ENCODE measurements at places on chromosomes 5 and 9.

DNA sequence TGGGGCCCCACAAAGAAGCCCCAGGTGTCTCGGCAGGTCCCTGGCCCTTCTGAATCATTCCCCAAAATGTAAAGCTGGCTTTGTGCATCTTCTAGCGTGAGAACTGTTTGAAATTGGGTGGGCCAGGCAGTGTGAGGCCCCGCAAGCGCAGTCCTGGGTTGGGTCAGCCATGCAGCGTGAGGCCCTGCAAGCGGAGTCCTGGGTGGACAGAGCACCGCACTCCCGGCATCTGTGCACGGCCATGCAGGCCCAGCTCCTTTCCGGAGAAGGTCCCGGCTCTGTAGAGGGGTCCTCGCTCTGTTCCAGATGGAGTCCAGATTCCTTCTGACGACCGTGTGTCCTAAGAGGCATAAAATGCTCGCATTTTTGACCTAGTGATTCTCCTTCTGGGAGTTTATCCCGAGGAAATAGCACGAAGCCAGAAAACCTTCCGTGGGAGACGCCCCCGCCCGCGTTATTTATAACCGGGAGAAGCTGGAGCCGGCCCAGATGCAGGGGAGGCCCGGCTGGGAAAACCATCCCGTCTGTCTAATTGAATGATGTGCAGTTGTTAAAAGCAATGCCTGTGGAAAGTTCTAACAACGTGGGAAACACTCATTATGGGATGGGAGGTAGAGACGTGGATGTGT, 19.4 kb upstream of the NOTCH1 start:
- no peak for DNase-seq

DNA sequence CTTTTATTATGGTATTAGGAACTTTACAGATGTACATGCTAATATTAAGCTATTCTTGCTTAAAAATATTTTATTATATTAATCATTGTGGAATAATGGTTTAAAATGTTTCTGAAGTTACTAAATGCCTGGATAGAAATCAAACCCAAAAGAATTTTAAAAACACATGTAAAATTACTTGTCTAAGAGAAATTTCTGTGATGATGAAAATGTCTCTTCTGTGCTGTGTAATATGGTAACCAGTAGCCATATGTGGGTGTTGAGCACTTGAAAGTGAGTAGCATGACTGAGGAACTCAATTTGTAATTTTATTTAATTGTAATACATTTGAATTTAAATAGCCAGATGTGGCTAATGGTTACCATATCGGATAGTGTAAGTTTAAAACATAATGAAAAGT, 66.7 kb upstream of the HSPB3 start:
- no peak for DNase-seq

DNA sequence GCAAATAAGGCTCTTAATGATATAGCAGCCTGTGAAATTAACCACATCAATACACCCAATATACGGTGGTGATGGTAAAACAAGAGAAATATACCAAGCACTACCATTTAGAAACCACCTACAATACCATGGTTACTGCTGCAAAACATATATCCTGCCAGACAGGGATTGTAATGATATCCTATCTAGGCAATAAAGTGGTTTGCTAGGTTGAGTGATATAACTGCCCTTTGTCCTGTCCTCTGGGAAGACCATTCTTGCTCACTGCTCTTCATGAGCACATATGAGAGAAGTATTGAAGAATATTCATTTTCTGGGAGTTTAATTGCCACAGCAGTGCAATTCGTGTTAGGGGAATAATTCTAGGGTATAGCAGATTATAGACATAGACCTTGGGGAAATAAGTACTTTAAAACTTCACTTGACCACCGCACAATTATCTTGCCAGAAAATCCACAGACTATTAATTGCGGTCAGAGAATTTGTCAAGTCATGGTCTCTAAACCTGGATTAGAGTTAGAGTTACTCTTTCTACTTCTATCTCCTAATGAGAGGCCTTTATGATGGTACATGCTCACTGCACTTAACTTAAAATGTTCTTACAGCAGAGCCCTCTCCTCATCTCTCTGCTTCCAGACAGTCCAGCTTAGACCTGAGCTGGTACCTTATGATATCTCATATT, 413.0 kb downstream of the ZNF608 start:
- DNase-seq, result no peak

GRCh38 chr9:116516456-116516855, 170.6 kb upstream of the TRIM32 start:
- DNase-seq, result no peak

- no peak for DNase-seq
These were observed 12.1 kb upstream of the GRHPR start for GRCh38 chr9:37410354-37410861.

GRCh38 chr5:6491196-6491918, 42.7 kb downstream of the UBE2QL1 start:
- DNase-seq, result no peak

GRCh38 chr9:122134822-122135528, 24.6 kb downstream of the NDUFA8 start:
- DNase-seq, result no peak

- no peak for DNase-seq
These were observed 17.1 kb upstream of the CAST start for GRCh38 chr5:96645091-96645490.

DNA sequence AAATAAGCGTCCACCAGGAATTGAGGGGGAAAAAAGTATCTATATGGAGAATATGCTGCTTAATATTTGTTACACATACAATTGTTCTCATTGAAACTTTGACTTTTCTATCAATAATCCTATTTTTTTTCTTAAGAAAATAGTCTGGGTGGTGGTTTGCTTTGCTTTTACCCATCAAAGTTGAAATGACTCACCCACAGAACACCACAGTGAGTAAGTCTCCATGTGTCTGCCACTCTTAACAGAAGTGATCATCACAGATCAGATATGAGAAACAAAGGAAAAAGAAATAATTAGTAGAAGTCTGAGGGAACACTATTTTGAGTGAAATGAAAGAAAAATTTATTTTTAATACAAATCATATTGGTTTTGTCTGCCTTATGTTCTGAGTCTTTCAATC, 742.8 kb downstream of the CDH9 start:
- DNase-seq, result no peak

DNA sequence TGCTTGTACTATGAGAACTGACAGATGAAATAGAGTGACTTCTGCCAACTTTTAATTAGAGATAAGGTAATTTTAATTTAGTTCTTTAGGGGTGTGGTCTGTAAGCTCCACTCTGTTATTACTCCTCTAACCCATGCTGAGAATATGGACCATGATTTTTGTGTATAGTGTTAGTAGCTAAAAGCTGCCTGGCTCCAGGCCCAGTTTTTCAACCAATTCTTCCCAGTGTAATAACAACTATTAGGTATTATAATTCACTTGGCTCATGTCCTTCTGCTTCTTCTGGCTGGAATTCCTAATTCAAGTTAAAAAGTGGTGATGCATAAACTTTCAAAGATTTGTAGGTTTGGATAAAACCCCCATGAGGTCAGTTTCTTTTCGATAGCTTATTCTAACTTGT, 216.3 kb downstream of the ISL1 start:
- DNase-seq, result no peak

- DNase-seq, result no peak
These were observed 79.3 kb downstream of the TMC1 start for GRCh38 chr9:72600671-72601070.

DNA sequence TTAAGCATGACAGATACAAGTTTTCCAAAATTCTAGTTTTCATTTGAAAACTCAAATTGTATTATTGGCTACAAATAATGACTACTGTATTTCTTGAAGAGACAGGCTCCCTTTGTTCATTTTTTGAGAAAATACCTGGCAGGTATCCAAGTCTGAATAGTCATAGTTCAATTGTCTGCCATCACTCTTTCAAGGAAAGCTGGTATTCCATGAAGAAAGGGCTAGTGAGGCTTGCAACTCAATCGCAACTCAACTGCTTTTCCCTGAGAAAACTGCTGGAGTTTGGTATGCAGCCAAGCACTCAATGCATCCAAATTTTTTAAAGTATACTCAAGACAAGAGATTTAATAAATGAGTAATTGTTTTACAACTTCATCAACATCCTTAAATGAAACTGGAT, 61.4 kb upstream of the TRIO start:
- DNase-seq, result no peak

DNA sequence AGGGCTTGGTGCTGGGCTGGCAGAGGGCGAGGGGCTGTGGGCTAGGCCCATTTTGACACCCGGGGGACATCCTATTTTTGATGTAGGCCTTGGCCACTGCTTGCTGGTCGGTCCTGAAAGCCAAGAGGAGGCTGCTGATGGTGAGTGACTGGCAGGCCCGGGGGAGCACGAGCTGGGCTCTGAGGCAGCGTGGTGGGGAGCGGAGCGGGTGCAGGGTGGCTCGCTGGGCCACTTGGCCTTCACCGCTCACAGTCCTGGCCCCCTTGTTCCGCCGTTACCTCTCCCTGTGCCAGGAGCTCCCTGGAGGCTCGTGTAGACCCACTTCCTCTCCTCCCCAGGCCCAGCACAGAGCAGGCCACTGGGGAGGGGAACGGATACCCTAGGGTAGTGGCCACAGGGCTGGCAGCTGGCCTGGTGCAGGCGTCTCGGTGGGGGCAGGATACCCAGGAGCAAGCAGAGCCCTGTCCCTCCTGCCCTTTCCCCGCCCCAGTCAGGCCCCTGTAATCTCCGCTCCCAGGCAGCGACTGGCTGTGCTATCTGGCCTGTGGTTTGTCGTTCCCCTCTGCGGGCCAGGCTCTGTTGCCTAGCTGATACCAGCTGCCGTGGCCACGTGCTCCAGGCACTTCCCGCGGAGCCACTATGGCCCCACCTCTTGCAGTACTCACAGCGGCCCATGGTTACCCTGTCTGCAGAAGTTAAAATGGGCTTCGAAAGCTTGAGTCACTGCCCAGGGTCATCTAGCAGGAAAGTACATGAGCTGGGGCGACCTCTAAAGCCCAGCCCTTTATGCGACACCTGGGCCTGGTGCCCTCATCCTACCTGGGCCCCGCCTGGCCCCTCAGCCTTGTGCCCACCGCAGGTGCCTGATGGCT, 11.7 kb upstream of the DOLPP1 start:
- no peak for DNase-seq

GRCh38 chr9:137550231-137550621, at the start of gene PNPLA7:
PNPLA7 (minus strand) TSS chr9:137550402; CDS start chr9:137550197, 205 bp downstream.
- peak; percentile 84 for DNase-seq

GRCh38 chr9:114604989-114605388, 6.1 kb upstream of the TMEM268 start:
- DNase-seq, result no peak

GRCh38 chr5:136191304-136192014, 1.5 kb downstream of the SMIM32 start:
- no peak for DNase-seq

GRCh38 chr5:58622936-58623871, 40.3 kb downstream of the RAB3C start:
- no peak for DNase-seq

GRCh38 chr5:137281201-137281600, 217.9 kb downstream of the SPOCK1 start:
- DNase-seq, result no peak

DNA sequence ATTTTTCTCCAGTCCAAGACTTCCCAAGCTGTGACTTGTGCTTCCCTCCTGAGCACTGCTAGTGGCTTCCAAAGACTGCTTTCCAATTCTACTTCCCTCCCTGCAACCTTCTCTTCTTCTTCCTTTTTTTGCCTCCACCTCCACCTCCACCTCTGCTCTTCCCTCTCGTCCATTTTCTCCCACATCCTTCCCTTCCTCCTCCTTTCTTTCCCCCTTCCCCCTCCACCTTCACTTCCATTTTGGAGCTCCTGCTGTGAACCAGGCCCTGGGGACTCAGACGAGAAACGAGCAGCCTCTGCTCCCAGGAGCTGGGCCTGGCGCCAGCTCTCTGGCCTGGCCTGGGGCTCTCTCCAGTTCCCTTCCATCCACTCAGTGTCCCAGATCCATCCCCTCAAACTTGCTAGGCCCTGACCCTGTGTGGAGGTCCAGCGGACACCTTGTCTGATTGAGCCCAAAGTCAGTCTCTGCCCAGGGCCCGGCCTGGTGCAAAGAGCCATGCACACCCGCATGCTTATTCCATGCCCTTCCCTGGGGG, 5.6 kb downstream of the GADD45G start:
- DNase-seq, result peak; percentile 23

DNA sequence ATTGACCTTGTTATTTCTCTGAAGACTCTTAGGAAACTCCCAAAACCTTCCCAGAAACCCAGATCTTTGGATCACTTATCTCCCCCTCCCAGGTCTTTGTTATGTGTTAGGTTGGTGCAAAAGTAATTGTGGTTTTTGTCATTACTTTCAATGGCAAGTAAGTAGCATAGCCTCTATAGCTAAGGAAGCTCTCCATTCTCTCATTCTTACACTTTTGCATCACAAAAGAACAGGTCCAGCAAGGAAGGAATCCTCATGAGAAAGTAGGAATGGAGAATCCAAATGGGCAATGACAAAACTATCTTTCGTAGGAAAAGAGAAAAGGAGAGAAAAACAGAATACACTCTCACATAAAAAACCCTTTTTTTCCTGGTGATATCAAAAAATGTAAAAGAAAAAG, 81.3 kb upstream of the ELAVL2 start:
- no peak for DNase-seq

Data from NCI-H1092 treated with DMSO at 0.1 percent for 48 hours (cell line).